ENCODE measurements at places on chromosomes 5 and 9.

DNA sequence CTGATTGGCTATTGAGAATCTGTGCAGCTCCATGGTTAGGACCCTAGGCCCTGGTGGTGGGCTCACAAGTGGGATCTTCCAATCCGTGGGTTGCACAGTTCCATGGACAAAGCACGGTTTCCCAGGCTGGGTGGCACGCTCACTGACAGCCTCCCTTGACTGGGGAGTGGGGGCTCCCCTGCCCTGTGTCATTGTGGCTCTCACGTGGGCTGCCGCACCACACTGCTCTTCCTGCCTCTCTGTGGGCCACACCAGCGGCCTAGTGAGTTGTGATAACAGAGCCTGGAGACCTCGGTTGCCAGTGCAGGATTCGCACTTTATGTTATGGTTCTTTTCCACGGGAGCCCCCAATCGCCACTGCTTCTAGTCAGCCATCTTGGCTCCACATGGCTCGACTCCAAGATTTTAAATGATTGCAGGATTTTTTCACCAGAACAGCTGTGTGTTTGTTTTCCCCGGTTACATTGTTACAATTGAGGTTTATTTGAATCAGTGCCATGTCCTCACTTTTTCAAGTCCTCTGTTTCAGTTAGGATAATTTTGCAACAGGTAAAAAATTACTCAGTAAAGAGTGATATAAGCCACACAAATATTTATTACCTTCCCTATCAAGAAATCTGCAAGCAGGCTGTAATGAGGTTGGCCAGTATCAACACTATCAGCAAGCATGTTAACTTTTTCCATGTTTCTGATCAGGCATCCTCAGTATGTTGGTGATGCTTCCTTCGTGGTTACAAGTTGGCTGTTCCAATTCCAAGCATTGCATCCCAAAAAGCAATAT, 253.8 kb downstream of the ZNF608 start:
- no peak for DNase-seq

DNA sequence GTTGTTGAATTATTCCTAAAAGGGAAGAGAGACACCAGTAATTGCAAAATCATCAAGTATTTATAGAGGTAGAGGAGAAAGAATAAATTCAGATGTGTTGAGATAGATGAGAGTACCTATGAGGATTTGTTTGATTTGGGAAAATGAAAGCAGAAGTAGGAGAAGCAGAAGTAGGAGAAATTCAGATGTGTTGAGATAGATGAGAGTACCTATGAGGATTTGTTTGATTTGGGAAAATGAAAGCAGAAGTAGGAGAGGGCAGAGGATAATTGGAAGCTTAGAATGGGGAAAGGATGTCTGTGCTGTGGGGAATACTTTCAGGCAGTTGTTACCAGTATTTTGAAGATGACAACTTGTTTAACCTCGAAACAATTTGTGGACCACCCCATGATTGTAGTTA, 35.1 kb upstream of the ZCCHC7 start:
- no peak for DNase-seq

DNA sequence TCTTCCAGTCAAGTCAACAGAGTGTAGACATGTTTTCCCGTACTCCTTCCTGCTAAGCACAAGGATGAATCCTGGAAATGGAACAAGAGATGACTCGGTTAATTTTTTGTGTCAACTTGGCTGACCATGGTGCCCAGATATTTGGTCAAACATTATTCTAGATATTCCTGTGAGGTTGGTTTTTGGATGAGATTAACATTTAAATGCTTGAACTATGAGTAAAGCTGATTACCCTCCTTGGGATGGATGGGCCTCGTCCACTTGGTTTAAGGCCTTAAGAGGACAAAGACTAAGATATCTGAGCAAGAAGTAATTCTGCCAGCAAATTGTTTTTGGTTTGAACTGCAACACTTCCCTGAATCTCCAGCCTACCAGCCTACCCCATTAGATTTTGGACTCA, 338.1 kb upstream of the MSX2 start:
- DNase-seq: no peak

GRCh38 chr5:10566543-10567068, 2.7 kb downstream of the ANKRD33B start:
- DNase-seq: no peak

- no peak for DNase-seq
These were observed 16.4 kb upstream of the SPINK6 start for GRCh38 chr5:148186248-148187003.

- no peak for DNase-seq
These were observed 75.3 kb upstream of the NR4A3 start for GRCh38 chr9:99746406-99746805.

GRCh38 chr5:12566441-12566840, 662.2 kb upstream of the CTNND2 start:
- DNase-seq: no peak

GRCh38 chr5:155929112-155929511, 397.9 kb upstream of the SGCD start:
- DNase-seq: no peak

- DNase-seq: no peak
These were observed 167.6 kb downstream of the TMEM38B start for GRCh38 chr9:105861972-105862371.

- DNase-seq: peak; percentile 35
These were observed 87.6 kb downstream of the ERP44 start for GRCh38 chr9:100011062-100011681.

GRCh38 chr5:6527749-6528455, 79.2 kb downstream of the UBE2QL1 start:
- no peak for DNase-seq

DNA sequence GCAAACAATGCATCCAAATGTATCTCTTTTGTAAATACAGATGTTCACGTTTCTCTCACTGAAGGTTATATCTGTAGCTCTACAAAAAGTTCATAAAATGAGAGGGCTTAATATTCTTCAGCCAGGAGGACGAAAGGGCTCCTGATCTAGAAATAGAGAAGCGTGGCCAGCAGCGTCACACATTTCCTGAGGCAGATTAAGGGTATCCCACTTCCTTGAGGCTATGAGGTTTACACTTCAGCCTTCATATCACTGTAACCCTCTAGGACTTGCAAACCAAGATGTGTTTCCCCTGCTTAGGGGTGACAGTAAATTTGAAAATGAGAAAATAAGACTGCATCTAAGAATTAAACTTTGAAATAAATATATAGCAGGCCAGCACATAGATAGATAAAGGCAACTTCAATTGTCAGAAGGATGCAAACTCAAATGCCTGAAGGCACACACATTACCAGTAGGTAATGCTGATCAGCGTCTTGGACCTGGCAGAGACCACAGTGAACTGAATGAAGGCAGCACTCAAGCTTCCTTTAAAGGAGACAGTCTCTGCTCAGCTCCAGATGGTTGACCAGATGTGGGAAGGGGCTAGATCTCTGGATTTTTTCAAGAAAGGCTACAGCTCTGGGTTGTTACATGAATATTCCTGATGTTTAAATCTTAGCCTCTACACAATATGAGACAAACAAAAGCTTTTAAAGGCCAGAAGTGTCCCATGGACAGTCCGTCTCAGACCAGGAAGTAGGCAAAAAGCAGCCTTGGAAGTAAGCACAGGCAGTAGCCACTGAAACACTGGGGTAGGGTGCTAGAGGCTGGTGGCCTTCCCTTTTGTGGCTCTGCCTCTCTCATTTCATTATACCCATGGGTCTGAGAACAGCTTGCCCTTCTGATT, 197.7 kb downstream of the MCTP1 start:
- no peak for DNase-seq

DNA sequence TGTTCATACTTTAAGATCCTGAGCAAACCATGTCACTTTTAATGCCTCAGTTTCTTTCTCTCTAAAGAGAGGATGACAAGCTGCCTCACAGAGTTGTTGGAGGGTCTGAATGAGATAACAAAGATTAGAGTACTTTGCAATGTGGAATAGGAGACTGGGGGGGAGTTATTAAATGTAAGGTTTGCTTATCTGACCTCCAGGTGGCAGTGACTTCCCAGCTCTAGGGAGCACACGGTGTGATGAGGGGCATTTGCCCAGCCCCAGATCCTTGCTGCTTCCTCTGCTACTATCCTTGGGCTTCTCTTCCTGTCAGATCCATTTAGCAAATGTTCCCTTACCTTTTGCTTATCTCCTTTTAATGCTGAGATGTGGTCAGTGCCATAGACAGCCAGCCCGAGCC, 30.7 kb downstream of the ENHO start:
- DNase-seq: no peak

DNA sequence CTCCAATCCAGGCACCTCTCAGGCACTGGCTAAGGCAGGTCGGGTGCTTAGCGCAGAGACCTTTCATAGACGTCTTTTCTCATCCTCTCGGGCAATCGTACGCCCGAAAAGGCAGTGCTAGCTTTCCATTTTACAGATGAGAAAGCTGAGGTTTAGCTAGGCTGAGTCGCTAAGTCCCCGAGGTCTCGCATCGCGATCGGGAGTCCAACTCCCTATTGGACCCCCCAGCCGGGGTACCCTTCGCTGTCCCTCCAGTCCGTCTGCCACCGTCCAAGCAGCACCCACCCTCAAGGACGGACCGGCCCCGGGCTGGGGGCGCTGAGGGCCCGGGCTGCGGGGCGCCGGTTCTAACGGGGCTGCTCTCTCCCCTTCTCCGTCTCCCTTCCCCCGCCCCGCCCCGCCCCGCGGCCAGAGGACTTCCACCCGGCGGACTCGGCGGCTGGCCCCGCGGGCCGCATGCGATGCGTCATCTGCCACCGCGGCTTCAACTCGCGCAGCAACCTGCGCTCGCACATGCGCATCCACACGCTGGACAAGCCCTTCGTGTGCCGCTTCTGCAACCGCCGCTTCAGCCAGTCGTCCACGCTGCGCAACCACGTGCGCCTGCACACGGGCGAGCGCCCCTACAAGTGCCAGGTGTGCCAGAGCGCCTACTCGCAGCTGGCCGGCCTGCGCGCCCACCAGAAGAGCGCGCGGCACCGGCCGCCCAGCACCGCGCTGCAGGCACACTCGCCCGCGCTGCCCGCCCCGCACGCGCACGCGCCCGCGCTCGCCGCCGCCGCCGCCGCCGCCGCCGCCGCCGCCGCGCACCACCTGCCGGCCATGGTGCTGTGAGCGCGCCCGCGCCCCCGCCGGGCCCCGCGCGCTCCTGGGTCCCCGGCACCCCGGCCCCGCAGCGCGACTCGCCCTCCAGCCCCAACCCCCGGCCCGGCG, 12.5 kb upstream of the EXOSC2 start:
- peak; percentile 88 for DNase-seq

- no peak for DNase-seq
These were observed 70.0 kb upstream of the SSBP2 start for GRCh38 chr5:81820863-81821262.

DNA sequence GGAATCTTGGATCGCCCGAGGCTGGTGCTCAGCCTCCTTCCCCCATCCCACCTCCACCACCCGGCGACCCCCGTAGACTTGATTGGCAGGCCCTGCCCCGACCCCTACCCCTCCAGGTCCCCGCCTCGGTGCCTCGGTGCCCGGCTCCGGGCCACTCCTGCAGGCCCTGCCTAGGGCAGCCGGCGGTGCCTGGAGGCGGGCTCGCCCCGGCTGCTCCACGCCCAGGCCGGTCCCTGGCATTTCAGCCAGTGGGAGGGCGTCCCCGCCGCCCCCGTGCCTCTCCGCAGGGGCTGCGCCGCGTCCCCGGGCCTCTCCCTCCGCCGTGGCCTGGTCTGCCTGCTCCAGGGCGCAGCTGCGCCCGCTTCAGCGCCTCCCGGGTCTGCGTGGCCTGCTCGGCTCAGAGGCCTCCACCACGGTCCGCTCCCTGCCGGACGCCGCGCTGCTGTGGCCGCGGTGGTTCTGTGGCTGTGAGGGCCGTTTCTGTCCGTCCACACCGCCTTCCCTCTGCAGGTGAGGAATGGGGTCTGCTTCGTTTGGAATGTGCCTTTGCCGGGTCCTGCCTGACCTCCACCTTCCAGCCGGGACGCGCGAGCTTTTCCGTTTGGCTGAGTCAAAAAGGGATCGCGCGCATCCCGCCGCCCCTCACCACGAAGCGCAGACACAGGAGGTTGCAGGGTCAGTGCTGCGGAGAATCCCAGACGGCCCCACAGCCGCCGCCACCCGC, 48.3 kb upstream of the IRX4 start:
- DNase-seq: no peak

DNA sequence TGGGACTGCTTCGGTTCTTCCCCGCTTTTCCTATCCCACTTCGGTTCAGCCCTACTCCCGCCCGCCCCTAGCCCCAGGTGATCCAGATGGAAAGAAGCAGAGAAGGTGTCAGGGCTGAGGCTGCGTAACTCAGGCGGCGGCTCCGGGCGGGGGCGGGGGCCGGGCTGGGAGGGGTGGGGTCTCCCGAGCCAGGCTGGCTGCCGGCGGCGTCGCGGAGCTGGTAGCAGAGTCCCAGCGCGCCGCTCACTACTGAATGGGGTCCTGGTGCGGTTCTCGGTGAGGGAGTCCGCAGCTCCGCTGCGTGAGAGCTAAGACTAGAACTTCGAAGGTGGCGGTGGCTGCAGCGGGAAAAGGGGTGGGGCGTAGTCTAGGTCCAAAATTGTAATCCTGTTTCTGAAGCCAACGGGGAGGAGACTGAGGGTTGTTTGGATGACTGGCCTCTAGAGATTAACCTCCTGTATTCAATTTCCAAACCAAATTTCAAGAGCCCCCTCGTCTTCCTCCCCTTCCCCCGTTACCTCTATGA, 1.4 kb downstream of the PRR16 start:
- peak; percentile 52 for DNase-seq

GRCh38 chr9:16309469-16310271, 560.8 kb downstream of the BNC2 start:
- no peak for DNase-seq

DNA sequence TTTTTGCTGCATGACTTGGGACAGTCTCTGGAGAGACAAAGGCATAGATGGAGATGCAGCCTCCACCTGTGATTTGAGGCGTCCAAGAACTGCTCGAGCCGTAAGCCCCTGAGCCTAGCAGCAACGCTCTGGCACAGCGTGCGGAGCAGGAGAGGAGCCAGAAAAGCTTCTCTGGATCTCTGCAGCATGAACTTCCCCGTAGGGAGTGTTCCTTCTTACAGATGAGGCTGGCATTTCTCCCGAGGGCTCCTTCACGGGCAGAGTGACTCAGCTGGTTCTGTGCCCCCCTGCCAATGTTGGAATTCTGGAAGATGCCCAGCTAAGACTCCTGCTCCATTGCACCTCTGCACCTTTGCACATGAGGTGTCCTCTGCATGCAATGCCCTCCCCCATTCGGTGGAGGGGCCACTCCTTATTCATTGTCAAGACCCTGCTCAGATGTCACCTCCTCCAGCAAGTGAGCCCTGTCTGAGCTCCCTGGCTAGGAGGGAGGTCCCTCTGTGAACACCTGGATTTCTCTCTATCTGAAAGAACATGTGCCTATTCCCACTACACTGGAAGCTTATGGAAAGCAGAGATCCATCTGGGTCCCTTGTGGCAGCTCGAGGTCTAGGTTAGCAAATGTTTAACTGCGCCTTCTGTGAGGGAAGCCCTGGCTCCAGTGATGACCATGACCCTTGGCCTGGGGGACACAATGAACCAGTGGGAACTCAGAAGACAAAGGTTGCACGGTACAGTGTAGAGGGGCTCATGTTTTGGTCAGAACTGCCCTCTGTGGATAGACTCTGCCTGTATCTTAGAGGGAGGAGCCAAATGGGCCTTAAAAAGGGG, 39.6 kb downstream of the SH3PXD2B start:
- no peak for DNase-seq
